ENCODE measurements at places on chromosomes 5 and 9.

DNA sequence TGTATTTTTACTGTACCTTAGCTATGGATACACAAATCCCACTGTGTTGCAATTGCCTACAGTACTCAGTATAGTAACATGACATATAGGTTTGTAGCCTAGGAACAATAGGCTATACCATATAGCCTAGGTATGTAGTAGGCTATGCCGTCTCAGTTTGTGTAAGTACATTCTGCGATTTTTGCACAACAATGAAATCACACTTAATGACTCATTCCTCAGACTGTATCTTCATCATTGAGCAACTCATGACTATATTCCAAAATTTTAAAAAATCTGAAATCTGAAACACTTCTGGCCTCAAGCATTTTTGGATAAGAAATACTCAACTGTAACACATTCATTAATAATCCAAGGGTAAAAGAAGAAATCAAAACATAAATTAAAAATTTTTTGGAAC, 666.8 kb upstream of the GRAMD2B start:
- DNase-seq = no peak

DNA sequence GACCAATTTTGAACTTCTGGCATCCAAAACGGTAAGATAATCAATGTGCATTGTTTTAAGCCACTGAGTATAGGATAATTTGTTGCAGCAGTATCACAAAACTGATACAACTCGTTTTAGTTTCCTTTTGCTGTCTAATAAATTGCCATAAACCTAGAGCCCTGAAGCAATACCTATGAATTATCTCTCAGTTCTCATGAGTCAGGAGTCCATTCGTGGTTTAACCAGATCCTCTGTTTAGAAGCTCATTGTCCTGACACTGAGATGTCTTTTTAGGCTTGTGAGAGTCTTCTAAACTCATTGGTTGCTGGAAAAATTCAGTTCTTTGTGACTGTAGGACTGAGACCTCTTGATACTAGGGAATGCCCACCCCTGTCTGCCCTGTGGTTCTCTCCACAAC, 262.9 kb downstream of the SEMA5A start:
- no peak for DNase-seq

GRCh38 chr9:73151653-73152542, at the start of gene ANXA1:
TSS of gene ANXA1 (plus strand) at chr9:73151865. CDS start at chr9:73158536, 6,671 bp downstream.
- no peak for DNase-seq

- no peak for DNase-seq
Measured at GRCh38 chr5:129909225-129909624, 5.0 kb downstream of the CHSY3 start.

DNA sequence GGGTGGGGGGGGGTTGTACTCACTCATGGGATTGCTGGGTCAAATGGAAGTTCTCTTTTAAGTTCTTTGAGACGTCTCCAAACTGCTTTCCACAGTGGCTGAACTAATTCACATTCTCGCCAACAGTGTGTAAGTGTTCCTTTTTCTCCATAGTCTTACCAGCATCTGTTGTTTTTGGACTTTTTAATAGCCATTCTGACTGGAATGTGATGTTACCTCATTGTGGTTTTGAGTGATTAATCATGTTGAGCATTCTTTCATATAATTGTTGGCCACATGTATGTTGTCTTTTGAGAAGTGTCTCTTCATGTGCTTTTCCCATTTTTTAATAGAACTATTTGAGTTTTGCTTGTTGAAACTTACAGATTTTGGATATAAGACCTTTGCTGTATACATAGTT, 94.9 kb upstream of the PLPPR1 start:
- peak; percentile 19 for DNase-seq
